ENCODE measurements at places on chromosomes 16 and 17.

GRCh38 chr16:65657556-65657955 is 535.7 kb upstream of the CDH11 start:
- no peak for DNase-seq

- DNase-seq: no peak
These were observed 48.6 kb downstream of the CDH1 start for GRCh38 chr16:68785715-68786114.

DNA sequence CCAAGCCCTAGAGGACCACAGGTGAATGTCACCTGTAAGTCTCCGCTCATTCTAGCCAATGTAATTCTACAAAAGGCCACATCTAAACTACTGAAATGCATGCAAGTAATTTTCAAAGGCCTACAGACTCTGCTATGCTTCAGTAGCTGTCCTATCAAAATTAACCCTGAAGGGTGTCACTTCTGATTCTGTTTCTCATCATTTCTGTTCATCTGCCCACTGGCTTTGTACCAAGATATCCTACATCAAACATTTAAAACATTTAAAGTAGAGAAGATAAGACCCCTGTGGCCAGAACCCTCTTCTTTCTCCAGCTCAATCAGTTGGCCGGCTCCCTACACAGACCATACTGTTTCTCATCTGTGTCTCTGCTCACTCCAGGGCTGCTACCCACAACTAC is 21.5 kb downstream of the PHF12 start:
- no peak for DNase-seq

- DNase-seq: no peak
These were observed 7.5 kb downstream of the BTBD17 start for GRCh38 chr17:74354123-74354522.

- no peak for DNase-seq
These were observed 101.4 kb downstream of the PITPNC1 start for GRCh38 chr17:67478401-67479041.

GRCh38 chr17:46809110-46809571 is 9.4 kb downstream of the WNT3 start:
- no peak for DNase-seq

- no peak for DNase-seq
These were observed 4.2 kb upstream of the SDK2 start for GRCh38 chr17:73648543-73648820.
